ENCODE measurements at places on chromosomes 12 and 14.

GRCh38 chr12:65814038-65814437 is 10.2 kb upstream of the HMGA2 start:
- DNase-seq: no peak

DNA sequence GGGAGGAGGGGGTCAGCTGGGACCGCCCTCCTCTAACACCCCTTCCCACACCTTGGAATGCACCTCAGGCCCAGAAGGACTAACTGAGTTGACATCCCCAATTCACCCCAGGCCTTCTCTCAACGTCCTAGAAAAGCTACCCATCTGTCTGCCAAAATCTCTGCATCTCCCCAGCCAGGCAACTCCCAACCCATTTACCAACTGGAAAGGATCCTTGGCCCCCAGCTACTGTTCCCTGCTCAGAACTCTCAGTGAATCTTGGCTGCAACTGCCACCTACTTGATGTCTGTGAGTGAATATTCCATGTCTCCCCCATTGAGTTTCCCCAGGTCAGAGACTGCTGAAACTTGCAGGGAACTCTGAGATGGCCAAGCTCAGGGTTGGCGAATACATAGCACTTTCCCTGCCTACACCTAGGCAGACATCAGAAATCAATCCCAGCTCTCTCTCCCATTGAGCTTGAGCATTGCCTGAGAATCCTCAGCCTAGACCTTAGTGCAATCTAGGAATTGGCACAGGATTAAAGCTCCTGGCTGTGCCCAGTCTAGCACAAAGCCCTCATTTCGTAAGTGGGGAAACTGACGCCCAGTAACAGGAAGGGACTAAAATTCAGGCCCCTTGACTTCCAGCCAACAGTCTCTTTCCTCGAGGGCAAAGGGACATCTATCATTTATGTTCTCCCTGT is 71.9 kb upstream of the NCOR2 start:
- DNase-seq: no peak

DNA sequence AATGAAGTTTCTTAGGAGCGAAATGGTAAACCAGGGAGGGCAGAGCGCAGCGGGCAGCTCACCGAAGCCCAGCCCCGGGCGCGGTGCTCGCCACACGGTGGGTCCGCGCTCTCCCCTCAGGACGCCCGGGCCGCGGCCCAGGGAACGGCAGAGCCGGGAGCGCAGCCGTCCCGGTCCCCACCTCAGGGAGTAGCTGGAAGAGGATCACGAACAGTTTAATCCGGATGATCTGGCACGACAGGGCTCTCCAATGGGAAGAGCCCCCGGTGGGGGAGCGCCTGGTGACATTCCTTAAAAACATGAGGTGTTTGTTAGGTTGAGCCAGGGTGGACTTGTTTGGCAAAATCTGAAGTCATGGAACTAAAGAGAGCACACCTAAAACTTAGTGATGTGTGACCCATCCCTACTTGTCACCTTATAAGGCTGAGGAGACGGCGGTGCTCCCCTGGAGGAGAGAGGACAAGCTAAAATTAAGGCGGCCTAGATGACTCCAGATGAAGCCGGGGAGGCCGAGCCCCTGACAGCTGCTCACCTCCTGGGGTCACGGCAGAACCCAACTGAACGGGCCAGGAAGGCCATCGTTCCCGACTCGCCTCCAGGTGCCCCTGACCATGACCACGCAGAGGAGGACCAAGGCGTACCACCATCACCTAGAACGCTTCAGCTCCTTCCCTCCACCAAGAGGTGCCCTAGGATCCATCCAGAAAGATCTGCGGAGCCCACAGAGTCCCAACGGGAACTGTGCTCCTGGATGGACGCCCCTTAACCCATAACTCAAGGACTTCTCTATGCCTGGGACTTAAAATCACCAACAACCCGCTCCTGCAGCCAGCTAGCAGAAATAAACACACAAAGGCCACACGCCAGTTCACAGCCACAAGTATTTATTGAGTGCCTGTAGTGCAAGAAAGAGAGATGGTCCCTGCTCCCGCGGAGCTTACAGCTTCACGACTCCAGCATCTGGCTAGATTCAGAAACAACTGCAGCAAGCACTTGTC is 866 bp upstream of the PITPNM2 start:
- peak; percentile 57 for DNase-seq

GRCh38 chr12:38056701-38057689 is 259.6 kb upstream of the ALG10B start:
- DNase-seq: no peak

DNA sequence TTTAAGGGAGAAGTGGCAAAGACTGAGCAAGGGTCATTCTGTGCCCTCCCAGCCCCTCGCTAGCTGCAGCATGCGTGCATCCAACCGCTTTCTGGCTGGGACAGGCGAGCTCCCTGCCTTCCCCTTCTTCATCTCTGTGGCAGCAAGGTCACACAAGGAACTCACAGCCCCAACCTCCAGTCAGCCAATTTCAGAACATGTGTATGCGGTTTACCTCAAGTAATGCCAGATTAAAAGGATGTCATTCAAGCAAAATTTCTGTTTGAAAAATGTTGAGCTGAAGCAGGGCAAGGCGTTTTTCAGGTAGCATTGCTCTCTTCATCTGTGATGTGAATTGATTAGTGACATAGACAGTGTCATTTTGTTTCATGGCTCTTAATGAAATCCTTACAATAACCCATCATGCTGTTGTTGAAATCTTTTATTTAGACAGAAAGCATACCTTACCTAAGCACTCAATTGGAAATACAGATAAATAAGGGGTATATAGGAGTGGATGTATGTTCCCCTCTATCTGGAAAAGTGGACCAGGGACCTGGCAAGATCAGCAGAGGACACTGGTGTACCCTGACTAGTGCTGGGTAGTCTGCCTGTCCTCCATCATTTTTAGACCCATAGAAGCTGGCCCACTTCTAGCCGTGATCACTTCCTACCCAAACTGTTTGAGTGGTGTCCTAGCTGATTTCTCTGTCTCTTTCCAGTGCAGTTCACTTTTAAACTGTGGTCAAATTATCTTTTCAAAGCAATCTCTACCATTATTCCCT is 82.8 kb upstream of the NEDD1 start:
- DNase-seq: no peak

DNA sequence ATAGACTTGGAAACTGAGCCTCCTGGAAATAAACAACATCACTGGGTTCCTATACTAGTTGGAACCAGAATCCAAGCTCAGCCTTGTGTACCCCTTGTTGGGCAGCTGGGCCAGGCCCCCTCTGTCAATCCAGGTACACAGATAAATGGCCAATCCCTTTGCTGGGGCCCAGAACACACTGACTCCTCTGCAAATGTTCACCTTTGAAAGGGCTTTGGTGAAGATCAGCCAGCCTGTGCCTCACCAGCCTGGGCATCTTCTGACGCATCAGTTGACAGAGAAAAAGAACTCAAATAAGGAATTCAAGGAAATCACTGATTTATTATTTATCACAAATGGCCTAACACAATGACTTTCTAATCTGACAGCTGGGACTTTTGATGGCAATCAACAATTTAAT is 1090.2 kb downstream of the BCL11B start:
- no peak for DNase-seq

GRCh38 chr12:59403259-59403932 is 192.4 kb upstream of the SLC16A7 start:
- peak; percentile 70 for DNase-seq

- DNase-seq: no peak
Measured at GRCh38 chr14:76015668-76016067, 30.1 kb downstream of the IFT43 start.

DNA sequence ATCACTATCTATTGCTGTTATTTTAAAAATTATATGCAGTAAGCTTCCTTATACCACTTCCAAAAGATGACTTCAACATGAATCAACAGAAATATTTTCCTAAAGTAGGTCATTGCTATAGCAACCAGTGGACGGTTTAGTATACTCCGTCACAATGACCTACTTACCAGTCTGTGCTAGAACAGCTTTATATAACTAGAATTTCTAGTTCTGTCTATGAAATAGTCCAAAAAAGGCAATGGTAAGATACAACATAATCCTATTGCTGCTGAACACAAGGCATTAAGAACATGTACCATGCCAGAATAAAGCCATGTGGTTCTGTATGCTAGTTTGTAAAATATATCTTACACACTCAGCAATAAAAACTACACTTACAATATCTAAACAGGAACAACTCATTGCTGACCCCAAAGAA is 40.7 kb upstream of the MTERF2 start:
- peak; percentile 13 for DNase-seq

GRCh38 chr12:55720894-55721444 is 776 bp downstream of the RDH5 start:
- DNase-seq: peak; percentile 61

- no peak for DNase-seq
Measured at GRCh38 chr12:76863837-76864236, 15.0 kb downstream of the CSRP2 start.

DNA sequence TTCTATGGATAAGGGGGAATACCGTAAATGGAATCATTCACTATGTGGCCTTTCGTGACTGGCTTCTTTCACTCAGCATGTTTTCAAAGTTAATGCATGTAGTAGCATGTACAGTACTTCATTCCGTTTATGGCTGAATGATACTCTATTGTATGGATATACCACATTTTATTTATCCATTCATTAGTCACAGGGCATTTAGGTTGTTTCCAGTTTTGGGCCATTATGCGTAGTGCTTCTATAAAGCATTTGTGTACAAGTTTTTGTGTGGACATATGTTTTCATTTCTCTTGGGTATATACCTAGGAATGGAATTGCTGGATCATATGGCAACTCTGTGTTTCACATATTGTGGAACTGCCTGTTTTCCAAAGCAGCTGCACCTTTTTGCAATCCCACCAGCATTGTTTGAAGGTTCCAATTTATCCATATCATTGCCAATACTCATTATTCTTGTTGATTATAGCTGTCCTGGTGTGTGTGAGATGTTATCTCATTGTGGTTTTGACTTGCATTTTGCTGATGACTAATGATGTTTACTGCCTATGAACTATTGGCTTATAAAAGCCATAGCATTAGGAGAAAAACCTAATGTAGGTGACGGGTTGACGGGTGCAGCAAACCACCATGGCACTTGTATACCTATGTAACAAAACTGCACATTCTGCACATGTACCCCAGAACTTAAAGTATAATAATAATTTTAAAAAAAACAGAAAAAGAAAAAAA is 45.5 kb downstream of the ATF7IP start:
- no peak for DNase-seq

DNA sequence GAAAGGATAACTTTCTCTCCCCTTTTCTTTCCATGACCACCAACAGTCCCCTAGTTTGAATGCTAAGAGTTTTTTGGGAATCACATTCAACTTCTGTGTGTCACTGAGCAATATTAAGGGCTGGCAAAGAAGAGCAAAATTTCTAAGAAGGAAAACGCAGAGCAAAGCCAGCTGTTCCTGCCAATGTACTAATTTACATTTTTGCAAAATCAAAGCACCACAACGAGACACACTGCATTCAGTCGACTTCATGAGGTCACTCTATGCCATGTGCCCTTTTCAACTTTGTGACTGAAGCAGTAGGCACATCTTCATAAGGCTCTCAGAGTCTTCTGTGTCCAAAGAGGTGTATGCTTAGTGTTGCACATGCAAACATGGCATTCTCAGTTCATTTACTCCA is 66.4 kb downstream of the PTPRR start:
- no peak for DNase-seq

- no peak for DNase-seq
Measured at GRCh38 chr14:26187996-26188620, 409.7 kb downstream of the NOVA1 start.

DNA sequence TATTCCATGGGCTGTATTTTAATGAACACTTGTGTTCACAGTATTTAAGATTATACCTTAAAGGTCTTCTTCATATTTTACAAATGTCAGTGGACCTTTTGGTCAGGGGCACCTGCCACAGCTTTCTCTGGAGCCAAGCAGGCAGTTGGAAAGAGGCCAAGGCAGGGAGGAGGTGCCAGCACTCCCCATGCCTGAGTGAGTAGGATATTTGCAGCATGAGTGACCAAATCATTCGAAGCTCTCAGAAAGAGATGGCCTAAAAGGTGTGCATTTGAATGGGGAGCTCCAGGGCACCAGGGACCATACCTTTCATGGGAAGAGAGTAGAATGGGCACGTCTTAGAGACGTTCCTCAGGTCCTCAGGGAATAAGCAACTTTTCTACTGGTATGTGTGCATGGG is 121.6 kb downstream of the GPR135 start:
- DNase-seq: peak; percentile 32

- DNase-seq: no peak
Measured at GRCh38 chr14:68571114-68571591, 221.7 kb downstream of the ZFP36L1 start.

- DNase-seq: no peak
Measured at GRCh38 chr14:99030454-99030853, 241.5 kb downstream of the BCL11B start.

DNA sequence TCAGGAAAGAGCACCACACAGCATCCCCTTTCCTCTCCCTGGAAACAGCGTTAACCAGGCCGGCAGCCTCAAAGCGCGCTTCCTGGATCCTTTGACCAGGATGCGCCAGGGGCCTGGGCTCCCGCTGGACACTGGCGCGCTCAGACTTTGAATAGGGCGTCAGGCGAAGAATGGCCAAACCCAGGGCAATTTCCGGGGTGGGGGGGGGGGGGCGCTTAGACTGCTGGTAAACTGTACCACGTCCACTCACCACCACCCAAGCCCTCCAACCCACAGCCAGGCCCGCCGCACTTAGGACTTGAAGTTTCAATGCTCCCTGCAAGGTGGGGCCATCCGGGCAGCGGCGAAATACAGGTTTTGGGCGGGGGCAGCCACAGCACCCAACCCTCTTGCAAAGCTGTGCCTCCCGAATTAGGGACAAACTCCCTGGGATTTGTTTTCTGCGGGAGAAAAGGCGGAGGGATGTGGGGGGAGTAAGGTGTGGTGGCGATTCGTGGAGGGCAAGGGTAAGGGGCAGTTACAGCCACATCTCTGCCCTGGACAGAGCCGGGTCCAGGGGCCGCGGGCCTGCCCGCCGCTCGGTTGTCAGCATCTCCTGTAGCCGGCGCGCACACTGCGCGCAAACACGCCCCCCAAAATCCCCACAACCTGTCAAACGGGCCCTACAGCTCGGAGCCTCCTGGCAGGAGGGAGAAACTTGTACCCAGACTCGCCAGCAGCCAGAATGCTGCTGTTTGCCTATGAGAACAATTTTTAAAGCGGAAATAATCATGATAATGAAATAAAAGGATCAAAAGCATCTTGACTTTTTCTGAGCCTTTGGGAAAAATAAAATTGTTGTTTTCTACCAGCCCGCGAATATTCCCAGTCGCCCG is 958 bp downstream of the RTN1 start:
- DNase-seq: peak; percentile 35

DNA sequence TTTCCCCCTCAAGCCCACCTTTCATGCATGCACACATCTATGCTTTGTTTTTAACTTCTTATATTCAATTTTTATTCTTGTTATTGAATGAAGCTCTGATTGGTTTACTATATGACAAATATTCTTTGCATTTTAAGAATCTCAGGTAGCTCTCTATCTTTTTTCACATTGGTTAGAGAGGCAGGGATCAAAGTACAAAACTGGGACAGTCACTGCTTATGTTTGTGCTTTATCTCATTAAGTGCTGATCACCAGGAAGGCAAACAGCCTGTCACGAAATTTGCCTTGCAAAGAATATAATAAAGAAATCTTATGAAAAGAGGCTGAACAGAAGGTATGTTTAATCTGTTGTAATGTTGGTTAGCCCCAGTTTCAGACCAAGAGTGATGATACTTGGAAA is 29.7 kb upstream of the INSM2 start:
- no peak for DNase-seq

Measured in iPS-NIHi11 (cell line).